ENCODE measurements at places on chromosomes 7 and 10. TPM values are rescaled to one million over a fixed set of nuclear protein-coding genes. Genes with fewer than 3 reads are reported as not detected.
A peak's percentile ranks its signal among the peaks of the same experiment; 100 is the strongest.

GRCh38 chr10:68231106-68231816 is 652 bp downstream of the ATOH7 start:
- peak; percentile 65 for DNase-seq

DNA sequence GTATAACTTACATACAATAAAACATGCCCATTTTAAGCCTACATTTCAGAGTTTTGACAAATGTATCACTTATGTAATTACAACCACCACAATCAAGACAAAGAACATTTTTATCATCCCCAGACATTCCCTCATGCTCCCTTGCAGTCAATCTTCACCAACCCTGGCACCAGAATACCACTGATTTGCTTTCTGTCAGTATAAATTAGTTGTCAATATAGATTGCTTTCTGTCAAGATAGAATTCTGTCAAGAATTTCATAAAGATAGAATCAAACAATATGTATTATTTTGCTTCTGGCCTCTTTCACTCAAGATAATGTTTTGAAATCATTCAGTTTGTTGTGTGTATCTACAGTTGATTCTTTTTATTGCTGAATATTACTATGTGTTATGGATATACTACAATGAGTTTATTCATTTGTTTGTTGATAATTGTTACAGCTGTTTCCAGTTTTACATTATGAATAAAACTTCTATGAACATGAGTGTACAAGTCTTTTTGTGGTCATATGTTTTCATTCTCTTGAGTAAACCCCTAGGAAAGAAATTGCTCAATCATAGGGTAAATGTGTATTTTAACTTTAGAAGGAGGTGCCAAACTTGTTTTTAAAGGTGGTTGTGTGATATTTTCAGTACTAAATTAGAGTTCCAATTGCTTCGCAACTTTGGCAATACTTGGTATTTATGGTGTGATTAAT is 56.9 kb downstream of the IFIT5 start:
- DNase-seq: no peak

GRCh38 chr10:930625-931325 is 730 bp downstream of the LARP4B start:
- DNase-seq: peak; percentile 53

DNA sequence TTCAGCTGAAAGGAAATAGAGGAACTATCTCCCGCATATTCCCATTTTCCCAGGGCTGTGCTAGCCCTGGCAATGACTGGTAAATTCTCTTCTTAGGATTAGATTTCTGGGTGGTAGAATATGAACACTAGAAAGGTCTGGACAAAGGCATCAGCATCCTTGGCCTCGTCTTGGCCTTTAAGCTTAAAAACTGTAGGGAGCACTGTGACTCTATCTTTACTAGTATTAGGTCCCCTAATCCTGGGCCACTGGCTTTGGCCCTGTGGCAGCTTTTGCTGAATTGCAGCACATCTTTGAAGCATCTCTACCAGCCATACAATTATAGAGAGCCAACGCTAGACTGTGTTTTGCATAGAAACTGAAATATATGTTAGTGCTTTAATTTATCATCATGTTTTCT is 41.5 kb upstream of the EBLN1 start:
- no peak for DNase-seq

GRCh38 chr7:108284349-108285002 is 154.3 kb upstream of the LAMB4 start:
- DNase-seq: no peak

DNA sequence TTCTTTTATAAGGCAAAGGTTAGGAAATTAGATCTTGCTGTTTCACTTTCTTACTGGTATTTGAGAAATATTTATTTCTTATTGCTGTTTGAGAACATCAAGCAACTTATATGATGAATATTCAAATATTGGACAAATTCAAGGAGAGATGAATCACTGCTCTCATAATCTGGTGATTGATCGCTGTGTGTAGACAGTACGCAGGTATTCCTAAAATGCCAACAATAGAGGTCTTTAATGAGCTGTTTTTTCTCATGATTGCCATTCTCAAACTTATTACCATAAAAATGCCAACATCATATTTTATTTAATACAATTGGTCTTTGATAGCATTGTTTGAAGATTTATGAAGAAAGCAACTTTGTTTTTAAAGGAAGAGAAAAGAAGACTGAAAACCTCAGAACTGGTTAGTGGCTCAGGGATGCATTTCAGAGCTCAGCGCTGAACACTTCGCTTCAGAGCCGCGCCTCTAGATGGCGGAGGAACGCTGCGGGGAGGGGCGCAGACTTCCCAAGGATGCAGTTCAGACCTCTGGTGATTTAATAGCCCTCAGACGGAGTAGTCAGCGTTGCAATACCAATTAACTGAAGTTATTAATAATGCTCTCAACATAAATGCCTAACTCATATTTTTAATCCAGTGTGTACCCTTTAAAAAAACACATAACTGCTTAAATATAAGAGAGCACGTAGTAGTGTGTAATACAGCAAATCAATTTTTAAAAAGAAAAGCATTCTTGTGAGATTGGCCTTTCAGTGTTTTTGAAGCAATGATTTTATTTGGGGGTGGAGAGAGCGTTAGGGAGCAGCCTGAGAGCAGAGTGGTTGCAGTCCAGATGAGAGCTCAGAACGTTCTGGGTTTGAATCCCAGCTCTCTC is 38.5 kb upstream of the STEAP4 start:
- no peak for DNase-seq

DNA sequence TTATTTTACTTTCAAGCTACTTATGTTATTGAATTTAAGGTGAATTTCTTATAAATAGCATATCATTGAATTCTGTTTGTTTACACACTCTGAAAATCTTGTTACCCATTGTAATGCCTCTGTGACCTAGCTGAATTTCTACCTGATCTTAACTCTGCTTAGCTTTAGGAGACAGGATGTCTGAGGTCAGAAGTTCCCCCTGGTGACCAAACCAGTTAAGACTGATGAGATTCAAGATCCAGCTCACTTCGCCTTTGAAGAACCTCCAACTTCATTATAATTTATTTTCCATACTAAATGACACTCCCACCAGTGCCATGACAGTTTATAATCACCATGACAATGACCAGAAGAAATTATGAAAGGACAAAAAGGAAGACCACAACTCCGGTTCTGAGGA is 213.4 kb upstream of the CDC14C start:
- no peak for DNase-seq

DNA sequence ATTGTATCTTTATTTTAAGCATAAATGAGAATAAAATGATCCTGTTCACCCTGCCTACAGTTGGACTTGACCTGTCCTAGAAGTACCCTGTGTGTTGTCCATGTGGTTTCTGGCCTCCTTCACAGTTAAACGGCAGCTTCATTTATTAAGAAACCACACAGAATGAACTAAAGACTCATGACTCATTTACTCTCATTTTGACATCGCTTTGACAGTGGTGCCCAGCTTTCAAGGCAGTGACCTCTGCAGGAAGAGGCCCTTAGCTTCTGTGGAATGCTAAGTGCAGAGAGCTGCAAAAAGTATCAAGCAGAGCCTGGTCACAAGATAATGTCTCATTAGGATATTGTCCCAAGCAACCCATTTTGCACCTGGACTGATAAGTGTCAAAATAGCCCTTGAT is 93.4 kb downstream of the AVL9 start:
- no peak for DNase-seq

DNA sequence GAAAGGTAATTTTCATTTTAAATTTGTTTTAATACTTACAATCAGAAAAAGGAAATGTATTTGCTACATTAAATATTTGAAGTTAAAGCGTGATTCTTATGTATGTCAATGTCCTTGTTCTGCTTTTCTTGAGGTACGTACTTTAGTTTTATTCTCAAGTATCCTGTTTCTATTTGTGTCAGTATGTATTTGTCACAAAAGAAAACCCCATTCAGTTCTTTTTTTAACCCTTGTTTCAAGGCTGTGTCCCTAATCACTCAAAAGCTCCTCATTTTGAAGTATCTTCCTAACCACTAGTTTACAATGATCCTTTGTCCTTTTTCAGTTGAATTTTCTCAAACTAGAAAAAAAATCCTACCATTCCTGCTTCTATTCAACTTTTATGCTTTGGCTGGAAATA is 25.2 kb downstream of the NHLRC2 start:
- no peak for DNase-seq

Gene INMT
- polyA plus RNA-seq: 16.3 TPM

Gene IL2RA
- polyA plus RNA-seq: not detected

Gene MRLN
- not detected for polyA plus RNA-seq

Data from liver (tissue), 10 donors.